ENCODE measurements at places on chromosomes 11 and 22.

DNA sequence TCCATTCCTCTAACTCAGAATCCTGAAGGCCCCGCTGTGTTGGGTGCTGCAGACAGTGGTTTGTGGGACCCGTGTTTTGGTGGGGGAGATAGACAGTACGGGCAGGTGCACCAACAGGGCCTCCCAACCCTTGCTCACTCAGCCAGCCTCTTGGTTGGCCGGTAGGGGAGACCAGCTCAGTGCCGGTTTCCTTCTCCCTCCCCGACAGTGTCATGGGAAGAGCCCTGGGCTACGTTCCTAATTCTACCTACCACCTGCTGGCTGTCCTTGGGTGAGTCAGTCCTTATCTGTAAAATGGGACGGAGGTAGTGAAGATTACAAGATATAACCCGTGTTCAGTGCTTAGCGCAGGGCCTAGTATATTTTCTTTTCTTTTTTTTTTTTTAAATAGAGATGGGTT lies 5.9 kb downstream of the TMEM134 start:
- DNase-seq: no peak

GRCh38 chr11:121419836-121420235 lies 32.3 kb upstream of the SORL1 start:
- no peak for DNase-seq

- DNase-seq: peak; percentile 30
Observed at GRCh38 chr11:12144330-12145174, 34.2 kb downstream of the MICAL2 start.

DNA sequence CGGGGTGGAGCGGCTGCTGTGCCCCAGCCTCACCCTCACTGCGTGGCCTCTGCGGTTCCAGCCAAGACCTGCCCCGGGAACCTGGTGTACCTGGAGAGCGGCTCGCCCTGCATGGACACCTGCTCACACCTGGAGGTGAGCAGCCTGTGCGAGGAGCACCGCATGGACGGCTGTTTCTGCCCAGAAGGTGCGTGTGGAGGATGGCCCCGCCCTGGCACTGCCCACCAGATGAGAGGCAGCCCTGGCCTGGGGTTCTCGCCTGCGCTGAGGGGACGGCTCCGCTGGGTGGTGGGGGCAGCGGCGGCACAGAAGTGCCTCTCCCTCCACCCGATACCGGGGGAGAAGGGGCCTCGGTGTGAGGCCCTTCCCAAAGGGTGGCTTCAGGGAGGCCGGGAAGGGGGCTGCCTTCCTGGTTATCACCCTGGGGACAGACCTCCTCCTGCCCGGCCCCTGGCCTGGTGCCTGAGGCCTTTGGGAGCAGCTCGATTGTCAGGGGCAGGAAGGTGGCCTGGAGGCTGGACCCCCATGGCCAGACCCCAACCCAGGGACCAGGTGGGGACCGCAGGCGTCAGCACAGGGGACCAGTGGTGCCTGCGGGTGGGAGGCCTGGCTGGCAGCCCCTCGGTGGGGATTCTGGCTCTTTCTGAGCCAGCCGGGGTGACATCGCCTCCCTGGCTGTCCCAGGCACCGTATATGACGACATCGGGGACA lies 7.1 kb downstream of the MUC2 start:
- DNase-seq: peak; percentile 58

- DNase-seq: no peak
Observed at GRCh38 chr11:31822927-31823643, 12.0 kb upstream of the PAX6 start.

DNA sequence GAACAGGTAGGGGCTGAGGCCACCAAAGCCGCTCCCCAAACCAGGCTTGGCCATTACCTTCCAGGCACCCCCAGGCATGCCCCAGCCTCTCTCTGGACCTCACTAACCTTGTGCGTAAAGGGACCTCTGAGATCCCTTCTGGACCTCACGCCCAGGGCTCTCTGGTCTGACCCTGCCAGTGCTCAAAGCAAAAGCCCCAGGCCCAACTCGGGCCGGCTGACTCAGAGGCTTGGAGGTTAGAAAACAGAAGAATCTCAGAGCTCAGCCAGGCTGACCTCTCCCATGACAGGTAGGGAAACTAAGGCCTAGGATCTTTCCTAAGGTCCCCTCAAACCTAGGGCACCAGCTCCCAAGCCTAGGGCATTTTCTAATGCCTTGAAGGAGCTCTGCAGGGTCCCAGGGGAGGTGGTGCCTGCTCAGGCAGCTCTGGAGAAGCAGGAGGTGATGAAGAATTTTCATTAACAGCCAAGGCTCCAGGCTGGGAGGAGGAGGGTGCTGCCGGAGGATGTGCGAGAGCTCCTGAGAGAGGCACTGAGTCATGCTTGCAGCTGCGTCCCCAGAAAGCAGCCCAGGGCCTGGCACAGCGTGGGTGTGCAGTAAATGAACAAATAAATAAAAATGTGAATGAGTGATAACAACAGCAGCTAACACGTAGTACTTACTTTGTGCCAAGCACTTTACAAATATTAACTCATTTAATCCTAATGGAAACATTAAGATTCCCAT lies 25.6 kb downstream of the ARRB1 start:
- peak; percentile 75 for DNase-seq

DNA sequence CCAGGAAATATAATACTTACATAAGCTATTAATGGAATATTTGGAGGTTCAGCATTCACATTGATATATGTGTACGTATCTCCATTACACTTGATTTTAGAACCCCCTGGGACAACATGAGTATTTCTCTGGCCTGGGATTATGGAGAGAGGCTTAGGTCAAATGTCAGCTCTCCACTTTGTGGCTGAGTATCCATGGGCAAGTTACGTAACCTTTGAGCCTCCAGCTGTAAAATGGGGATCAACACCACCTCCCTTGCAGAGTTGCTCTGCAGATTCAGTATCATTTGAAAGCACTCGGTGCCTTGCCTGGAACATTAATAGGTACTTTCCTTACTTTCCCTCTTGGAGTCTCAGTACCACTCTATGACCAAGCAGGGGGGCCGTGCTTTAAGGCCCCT lies 33.2 kb downstream of the C22orf31 start:
- DNase-seq: no peak

GRCh38 chr22:45328822-45329529 lies 19.2 kb downstream of the FAM118A start:
- DNase-seq: no peak
